ENCODE measurements at places on chromosomes 4 and X. TPM values are rescaled to one million over a fixed set of nuclear protein-coding genes. Genes with fewer than 3 reads are reported as not detected.

Gene HMGN5
- 0.29 TPM for total RNA-seq

Gene GPRIN3
- 22.9 TPM for total RNA-seq

Gene TAF7L
- total RNA-seq = 1.7 TPM

Gene CEP135
- 9.2 TPM for total RNA-seq

Gene GJB1
- not detected for total RNA-seq

Gene RPA4
- total RNA-seq = 2.3 TPM

Gene WAS
- total RNA-seq = 0.39 TPM

Gene FAM149A
- total RNA-seq = 1.2 TPM

Gene MAGEA2
- not detected for total RNA-seq

Gene TRPC5OS
- not detected for total RNA-seq

Gene CT47B1
- total RNA-seq = not detected

Gene PLAC8
- total RNA-seq = 0.18 TPM

Gene ZNF182
- total RNA-seq = 2.2 TPM

Gene SHROOM3
- total RNA-seq = 9.5 TPM

Gene EVC
- total RNA-seq = 58.6 TPM

Gene RAB33A
- 0.47 TPM for total RNA-seq

Gene VEGFC
- 35.1 TPM for total RNA-seq

Gene CENPE
- 8.1 TPM for total RNA-seq

Gene FRG1
- 35.7 TPM for total RNA-seq
